Stimulated activated CD4-positive, alpha-beta T cell treated with anti-CD3 and anti-CD28 coated beads, Interleukin-4, amount 100 ng/mL, for 4 hours (primary cell): ENCODE measurements at places on chromosomes 7 and 10.

DNA sequence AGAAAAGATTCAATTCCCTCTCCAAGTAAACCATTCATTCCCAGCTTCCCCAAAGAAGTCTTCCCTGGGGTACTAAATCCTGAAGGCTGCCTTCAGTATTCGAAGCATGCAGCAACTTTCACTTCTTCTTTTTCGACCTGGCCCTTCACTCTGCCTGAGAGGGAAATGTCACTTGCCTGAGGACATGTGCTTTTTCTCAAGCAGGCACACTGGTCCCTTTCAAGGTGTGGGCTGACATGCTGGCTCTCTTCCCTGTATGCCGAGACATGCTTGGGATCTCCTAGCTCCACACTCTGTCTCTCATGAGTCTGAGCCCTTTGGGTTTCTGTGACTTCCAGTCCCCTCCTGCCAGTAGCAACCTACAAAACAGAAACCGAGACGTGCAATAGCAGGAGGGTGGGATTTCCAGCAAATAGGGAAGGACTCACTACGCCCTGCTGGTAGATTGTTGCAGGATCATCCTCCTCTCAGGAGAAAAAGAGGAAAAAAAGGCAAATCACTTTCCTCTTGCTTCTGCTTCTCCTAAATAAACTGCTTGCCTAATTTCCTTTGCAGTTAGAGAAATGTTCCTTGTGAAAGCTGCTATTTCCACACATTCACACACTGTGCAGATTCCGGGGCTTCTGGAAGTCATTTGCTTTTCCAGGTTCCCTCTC, 33.5 kb downstream of the FIGNL1 start:
- no peak for DNase-seq

GRCh38 chr7:19213746-19214145, 68.5 kb upstream of the FERD3L start:
- DNase-seq: no peak

DNA sequence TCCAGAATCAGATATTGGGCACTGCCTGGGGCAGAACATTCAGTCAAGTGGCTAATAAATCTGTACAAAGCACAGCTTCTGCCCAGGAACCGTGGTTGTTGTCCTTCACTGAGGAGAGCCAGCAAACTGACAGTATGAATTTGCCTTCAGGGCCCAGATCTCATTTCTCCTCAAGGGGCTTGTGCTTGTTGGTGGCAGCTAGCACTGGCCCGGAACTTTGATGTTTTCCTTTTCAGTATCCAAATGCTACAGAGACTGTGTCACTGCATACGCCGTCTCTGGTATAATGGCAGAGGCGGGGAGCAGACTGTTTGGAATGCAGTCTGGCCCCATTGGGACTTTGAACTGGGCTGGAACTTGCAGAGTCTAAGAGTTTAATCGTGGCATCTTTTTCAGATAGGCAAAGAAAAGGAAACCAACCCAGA, 30.4 kb upstream of the ADD3 start:
- no peak for DNase-seq

DNA sequence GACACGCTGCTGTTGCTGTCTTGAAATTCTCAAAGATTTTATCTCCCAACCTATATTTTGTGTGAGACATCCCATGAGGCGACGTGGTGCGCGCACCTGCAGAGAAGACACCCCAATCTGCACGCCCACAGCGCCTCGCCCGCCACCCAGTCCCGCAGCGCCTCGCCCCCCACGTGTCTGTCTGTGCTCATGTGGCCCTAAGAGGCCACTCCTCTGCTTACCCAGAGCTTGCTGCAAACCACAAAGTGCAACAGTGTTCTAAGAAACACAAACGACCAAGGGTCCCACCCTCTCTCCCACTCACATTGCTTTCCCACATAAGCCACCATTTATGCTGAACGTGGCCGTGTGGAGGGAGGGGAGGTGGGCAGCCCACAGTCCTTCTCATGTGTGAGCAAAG, 287.2 kb downstream of the PTPRN2 start:
- DNase-seq: no peak

GRCh38 chr10:14004536-14004935, 326.2 kb downstream of the FRMD4A start:
- DNase-seq: no peak

DNA sequence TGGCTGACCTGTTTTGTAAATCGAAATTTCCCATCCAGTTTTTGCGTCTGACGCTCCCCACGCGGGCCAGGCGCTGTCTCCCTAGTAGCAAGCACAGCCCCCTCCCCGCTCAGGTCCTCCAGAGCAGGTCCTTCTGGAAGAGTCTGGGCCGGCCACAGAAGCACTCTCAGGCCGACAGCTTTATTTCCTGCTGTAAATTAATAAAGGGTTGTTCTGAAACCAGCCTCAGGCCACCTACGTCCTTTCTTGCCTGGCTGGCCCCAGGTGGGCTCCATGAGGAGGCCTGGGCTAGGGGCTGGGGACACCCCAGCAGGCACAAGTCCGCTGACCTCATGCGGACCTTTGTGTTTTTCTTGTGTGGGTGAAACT, 35.2 kb downstream of the CAMK2B start:
- DNase-seq: no peak

GRCh38 chr7:84705706-84706105, 481.1 kb downstream of the SEMA3D start:
- DNase-seq: no peak

DNA sequence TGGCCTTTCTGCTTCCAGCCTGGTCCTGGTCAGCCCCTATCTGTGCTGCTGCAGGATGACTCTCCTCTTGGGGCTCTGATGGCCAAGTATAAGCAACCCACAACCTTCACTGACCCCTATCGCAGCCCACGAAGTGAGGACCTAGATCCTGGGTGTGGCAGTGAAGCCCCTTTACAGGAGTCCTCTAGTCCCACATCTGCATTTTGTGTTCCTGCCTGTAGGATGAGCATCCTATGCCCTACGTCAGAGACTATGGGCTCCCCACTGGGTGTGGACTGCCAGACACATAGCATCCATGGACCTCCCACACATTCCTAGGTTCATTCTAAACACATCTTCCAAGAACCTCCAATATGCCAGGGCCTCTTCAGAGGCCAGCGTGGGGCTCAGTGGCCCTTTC, 29.0 kb downstream of the ARHGAP22 start:
- DNase-seq: no peak

DNA sequence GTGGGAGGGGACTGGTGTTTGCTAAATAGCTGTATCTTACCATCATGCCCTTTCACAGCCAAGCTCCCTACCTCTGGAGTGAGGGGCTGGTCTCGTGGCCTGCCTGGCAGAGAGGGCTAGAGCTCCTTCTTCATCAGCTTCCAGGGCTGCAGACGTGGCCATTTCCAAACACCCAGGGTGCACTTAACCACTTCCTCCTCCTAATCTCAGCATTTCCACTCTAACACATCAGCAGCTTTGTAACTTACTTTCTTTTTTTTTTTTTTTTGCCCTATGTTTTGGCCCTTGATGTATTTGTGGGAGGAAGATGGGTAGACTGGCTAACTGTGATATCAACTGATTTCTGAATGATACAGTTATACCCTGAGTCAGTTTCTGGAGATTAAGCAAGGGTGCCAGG, 27.4 kb downstream of the LRRC4 start:
- DNase-seq: no peak

DNA sequence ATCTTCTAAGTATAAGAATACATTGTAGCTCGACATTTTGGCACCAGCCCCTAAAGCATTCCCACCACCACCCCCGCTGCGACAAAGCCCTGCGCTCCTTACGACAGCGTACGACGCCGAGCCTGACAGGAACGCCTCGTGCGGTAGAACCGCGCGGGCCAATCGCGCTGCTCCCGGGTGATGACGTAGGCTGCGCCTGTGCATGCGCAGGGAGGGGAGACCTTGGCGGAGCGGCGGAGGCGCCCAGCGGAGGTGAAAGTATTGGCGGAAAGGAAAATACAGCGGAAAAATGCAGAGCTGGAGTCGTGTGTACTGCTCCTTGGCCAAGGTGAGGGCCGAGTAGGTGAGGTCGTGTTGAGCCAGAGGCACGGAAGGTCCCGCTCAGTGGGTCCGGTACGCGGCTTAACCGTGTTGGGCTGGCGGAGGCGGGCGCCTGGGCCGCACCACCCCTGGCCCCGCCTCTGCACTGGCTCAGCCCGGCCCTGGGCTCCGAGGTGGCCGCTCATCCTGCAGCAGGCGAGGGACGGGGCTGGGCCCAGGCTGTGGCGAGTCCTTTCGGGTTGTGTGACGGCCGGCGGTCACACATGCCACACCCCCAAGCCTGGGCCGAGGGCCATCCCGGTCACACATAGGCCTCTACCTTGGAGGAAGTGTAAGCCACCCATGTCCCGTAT, at the start of gene DLD:
TSS of gene DLD (plus strand) at position 222 of the 674 bp plus-strand sequence. CDS start at position 290, 68 bp downstream.
- DNase-seq: peak; percentile 92
